ENCODE measurements at places on chromosomes 1 and 21.

GRCh38 chr1:160130939-160131338, 15.4 kb downstream of the ATP1A2 start:
- DNase-seq: no peak

GRCh38 chr21:44871576-44872269, 1.8 kb downstream of the PTTG1IP start:
- no peak for DNase-seq

DNA sequence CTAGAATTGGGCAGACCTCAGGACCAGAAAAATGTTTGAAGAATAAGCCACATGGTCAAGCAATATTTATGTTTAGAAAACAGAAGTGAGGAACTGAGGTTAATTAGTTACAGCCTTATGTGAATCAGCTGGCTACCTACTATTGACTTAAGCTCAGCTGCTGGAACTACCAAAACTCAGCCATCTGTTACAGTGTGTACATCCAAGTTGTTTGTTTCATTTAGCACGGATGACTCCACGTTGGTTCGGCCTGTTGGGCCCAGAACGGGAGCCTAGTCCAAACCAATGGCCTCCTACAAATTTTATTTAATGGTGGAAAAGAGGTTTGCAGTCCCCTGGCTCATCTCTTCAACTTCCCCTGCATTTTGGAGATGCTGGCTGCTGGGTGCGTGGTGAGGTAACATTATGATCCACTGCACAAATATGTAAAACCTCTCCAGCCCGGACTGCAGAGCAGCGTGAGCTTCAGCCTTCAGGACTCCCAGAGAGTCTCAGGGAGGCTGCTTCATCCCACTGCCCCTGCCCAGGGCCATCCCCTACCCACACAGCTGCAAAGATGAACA, 143.4 kb downstream of the ZZZ3 start:
- DNase-seq: peak; percentile 88

DNA sequence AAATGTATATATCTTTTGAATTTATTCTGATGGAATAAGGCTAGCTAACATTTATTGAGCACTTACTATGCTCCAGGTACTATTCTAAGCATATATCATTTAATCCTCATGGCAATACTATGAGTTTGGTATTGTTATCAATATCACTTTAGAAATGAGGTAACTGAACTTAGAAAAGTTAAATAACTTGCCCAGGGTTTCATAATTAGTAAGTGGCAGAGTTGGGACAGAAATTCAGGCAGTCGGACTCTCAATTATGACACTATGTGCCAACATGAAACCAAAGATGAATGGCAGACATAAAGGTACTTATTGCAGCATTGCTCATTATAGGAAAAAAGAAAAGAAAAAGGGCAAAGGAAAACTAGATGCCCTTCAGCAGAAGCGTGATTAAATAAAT, 48.2 kb downstream of the RAB3GAP2 start:
- DNase-seq: no peak

DNA sequence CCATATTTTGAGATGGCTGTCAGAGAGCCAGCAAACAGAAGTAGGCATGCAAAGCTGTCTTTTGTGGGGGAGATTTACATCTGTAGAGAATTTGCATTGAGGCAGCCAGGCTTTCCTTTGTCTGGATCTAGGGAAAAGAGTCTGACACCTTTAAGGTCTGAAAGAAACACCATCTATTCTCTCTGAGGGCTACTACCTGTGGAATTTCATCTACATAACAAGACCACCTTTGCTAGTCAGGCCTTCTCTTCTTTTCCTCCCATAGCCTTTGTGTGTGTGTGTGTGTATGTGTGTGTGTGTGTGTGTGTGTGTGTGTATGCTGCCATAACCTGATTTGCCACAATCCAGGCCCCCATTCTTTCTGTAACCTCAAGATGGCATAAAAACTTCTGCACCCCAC, 28.4 kb upstream of the DMRTB1 start:
- no peak for DNase-seq

GRCh38 chr1:155184835-155185782, 11.5 kb downstream of the TRIM46 start:
- DNase-seq: no peak

GRCh38 chr1:156909671-156910070, 10.8 kb upstream of the LRRC71 start:
- DNase-seq: no peak

DNA sequence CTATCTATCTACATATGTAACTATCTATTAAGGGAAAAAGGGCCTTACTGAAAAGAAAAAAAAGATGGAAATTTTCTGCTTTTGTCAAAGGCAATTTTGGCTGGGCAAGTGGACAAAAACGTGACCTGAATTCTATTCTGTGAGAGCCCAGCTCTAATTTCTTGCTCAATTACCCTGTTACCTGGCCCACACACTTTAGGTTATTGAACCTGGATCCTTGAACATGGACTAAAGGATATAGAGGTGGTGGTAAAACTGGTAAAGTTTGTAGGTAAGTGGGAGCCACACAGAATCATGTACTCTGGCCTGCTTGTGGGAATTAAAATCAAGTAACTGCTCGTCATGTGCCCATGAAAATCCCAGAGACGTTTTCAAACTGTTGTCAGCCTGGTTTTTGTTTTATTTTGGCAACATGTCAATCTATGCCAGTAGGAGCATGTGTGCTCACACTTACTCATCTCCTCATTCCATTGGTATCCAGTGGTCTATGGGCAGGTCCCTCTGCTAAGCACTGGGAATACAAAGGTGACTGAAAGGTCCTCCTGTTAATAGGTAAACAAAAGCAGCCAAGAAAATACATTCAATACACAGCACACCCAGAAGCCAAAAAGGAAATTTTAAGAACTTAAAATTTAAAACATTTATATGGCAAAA, 113.7 kb upstream of the WARS2 start:
- DNase-seq: no peak

DNA sequence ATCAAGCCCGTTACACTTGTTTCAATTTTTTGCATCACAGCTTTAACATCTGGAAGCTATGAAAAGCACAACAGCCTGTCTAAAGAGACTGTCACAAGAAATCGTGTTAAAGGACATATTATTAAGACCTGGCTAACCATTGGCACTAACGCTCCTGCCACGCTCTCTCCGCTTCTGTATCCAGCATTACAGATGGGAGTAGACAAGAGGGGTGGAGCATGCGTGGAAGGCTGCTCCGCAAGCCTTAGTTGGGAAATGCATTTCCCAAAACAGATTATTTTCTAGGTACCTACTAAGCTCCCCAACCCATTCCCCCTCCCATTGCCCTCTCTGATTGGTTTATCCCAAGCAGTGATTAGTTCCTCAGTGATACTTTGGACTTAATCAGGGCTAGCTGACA, 72.4 kb downstream of the NTNG1 start:
- DNase-seq: no peak

DNA sequence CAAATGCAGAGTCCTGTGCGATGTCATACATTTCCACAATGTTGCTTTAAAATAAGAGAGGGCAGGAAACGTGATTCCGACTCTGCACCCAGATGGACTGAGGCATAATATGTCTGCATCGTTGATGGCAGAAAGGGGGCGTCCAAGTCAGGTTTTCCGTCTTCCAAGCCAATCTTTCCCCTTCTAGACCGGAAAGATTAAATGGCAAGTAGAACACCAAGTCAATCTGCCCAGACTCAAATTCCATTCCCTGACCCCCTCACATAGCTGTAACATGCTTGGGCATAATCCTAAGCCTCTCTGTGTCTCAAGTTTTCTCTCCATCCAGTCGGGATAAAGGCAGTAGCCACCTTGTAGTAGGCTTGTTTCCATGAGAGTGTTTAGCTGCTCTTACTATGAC, 14.4 kb downstream of the PCP4 start:
- no peak for DNase-seq

- DNase-seq: no peak
These were observed 265.4 kb downstream of the FOXD2 start for GRCh38 chr1:47703156-47703825.

DNA sequence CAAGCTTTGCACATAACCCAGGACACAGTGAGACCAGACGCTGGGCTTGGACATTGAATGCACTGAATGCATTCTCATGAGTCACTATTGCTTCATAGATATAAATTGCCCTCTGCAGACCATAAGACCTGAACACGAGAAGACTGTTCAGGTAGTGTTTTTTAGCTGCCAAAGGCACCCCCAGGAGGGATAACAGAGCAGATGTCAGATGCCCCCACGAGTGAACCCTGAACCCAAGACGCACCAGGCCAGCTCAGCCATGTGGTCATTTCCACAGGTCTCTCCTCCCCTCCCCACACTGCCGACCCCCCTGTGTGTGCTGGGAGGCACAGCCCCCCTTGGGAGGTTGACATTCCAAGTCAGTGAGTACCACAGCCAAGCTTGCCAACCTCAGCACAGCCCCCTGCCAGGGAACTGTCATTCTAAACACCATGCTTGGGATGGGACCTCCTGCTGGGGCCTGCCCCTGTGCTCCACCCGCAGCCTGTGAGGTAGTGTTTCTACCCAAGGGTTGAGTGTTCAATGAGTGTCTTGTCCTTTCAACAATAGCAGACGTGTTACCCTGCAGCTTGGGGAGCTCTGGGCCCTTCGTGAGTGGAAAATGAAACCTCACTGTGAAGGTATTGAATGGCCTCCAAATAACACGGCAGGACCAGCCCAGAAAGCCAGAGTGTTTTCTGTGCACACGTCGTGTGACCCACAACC, 68.2 kb downstream of the PSMG1 start:
- peak; percentile 63 for DNase-seq

GRCh38 chr1:890661-891060, 33.1 kb upstream of the SAMD11 start:
- no peak for DNase-seq

DNA sequence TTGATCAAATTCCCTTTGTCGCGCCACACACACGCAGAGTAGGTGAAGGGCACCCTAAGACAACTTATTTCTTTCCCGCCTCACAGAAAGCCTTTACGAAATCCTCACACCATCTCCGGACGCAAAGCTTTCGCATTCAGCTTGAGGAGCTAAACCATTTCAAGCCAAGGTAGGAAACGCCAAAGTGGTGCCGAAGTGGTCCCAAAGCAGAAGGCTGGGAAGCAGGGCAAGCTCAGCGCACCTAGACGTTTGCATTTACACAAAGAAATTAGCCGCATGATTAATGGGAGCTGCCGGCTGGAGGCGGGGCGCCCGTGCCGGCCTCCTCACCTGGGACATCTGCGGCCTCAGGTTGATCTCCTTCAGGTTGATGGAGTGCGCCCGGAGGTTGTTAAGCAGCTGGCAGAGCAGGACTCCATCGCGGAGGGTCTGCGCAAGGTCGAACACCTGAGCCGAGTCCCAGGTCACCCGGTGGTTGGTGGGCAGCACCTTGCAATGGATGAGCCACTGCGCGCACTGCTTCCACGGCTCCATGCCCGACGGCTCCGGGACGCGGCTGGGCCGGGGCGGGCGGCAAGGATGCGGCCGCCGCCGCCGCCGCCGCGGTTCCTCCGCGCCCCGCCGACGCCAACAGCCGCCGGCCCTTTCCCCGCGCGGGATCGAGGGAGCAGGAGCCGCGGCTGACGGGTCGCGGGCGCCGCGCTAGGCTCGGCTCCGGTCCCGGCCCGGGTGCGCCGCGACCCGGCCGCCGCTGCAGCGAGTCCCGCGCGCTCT, 457 bp downstream of the VAV3 start:
- no peak for DNase-seq

DNA sequence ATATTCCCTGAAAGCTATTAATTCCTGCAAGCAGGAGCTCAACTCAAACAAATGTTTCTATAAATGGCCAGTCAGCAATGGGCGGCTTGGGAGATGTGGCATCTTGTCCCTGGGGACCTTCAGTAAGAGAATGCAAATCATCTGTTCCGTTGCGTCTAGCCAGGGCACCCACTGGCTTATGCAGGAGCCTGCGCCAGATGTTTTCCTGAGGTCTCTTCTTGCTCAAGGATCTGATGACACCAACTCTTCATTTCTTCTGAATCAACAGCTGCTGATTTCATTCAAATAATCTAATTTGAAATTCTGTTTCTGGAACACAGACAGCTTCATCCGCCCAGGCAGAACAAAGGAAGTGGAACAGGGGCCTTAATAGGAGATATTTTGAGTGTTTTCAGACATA, 70.0 kb upstream of the AJAP1 start:
- DNase-seq: no peak

GRCh38 chr1:56957931-56958330, 7.9 kb downstream of the C8B start:
- no peak for DNase-seq

- DNase-seq: no peak
These were observed 198.5 kb downstream of the SMYD3 start for GRCh38 chr1:246308533-246309075.

GRCh38 chr1:109725510-109725909, 13.5 kb downstream of the GSTM5 start:
- no peak for DNase-seq

DNA sequence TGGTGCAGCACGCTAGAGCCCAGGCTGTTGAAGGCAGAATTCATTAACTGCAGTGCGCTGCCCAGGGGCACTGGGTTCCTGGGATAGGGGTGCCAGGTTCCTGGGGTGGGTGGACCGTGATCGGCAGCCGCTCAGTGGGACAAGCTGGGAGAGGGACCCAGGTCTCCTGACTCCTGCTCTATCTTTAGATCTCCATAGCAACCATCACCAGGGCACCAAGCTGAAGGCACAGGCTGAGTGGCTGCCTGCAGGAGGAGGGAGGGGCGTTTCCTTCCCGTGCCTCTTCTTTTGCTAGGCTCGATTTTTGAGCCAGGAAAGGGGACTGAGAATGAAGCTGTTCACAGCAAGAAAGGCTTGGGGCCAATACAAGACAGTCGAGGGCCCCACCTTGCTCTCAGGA, 20.9 kb upstream of the CDCP2 start:
- DNase-seq: no peak

DNA sequence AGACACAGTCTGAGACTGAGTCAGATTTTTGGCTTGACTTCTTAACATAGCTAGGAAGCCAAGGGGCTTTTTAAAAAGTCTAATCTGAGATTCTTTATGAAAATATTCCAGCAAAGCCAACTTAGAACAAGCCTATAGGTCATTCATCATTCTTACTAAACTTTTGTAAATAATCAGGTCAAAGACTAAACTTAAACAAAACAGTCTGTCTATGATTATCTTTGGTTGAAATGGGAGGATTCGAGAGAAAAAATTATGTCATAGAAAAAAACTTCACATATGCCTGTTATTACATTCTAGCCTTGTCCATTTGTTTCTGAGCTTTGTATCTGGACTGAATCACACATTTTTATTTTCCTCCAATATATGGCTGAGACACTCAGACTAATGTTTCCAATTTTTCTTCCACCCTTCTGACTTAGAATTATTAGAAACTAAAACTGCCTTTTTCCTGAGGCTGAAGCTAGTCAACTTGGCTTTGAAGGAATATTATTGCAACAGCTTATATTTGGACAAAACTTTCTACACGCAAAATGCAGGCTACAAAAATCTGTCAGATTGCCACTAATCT, 83.3 kb downstream of the ETS2 start:
- DNase-seq: no peak

DNA sequence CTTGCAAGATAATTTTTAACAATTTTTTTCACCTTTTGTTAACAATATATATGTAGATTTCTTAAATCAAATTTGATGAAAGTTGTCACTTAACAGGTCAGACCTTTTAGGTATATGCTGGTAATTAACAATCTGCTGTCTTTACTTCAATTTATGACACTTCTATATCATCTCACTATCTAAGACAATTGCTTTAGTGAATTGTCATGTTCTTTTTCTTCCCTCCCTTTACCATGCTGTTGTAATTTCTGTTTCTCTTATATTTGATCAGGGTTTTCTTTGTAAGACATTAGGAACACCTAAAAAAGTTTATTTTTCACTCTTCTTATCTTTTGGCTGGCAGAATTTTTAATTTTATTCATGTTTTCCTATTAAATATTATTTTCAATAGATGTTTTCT, 2.0 kb downstream of the IFI16 start:
- no peak for DNase-seq
